Activated CD4-positive, CD25-positive, alpha-beta regulatory T cell treated with anti-CD3 and anti-CD28 coated beads, Interleukin-2, amount 50 U/mL, for 24 hours (primary cell): ENCODE measurements at places on chromosomes 7 and 10.

GRCh38 chr10:115909962-115910731 lies 362.9 kb downstream of the GFRA1 start:
- no peak for ATAC-seq

DNA sequence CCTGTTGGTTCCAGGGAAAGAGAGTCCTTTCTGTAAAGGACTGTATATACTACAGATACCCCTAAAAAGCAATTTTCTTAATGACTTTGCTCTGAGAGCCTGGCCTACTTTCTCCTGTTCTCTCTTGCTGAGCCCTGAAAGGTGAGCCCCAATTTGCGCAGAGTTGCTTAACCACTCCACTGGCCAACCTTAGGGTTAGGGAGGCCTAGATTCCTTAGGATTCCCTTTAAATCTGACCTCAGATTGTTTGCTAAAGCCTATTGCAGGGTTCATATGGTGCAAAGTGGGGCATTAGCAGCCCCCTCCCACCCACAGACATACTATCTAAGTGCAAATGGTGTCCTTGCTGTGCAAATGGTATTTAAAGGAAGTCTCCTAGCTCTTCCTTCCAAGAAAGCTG lies 164.2 kb downstream of the RNLS start:
- ATAC-seq, result no peak

DNA sequence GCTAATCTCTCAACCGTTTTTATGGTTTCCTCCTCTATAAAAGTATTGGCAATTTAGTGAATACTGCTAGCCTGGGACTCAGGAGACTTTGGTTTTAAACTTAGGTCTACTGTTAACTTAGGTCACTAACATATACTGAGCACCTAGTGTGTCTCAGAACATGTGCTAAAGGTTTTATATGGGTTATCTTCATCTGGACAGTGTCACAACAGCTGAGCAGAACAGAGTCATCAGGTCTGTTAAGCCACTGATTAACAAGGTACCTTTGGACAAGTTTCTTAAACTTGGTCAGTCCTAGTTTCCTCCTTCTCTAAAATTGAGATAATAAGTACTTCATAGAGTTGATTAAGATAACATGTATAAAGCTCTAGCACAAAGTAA lies 30.6 kb downstream of the NET1 start:
- no peak for ATAC-seq

DNA sequence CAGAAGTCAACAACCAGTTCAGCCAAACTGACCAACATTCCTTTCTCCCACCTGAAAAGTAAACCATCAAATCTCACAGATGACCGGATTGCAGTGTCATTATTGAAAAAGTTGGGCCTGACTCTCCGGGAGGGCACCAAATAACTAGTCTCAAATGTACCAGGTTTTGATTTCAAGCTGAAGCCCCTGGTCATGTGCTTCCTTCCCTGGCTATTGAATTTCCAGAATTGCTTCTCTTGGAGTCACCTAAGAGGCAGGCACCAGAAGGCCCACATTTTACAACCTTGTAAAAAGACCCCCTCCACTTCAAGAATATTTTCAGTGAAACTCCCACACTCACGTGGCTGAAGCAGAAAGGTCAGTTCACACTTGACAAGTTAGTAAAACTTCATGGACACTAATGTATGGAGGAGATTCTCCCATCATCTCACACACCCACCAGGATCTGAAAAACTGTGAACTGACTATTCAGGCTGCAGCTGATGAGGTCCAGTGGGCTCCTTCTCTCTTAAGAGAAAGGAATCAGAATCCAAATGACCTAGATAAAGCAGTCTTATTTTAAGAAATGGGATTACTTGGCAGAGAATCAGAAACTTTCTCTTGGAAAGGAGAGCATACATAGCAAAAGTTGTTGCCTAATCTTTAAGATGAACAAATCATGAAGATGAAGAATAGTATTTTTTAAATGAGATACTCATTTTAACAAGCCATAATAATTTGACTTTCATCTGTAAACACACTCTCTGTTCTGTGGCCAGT lies 53.6 kb downstream of the DLD start:
- no peak for ATAC-seq

GRCh38 chr7:93693796-93694195 lies 119.3 kb upstream of the CALCR start:
- ATAC-seq, result no peak

GRCh38 chr7:49763791-49764190 lies 9.6 kb upstream of the VWC2 start:
- no peak for ATAC-seq

- no peak for ATAC-seq
Measured at GRCh38 chr10:118062798-118063238, 16.1 kb upstream of the RAB11FIP2 start.

DNA sequence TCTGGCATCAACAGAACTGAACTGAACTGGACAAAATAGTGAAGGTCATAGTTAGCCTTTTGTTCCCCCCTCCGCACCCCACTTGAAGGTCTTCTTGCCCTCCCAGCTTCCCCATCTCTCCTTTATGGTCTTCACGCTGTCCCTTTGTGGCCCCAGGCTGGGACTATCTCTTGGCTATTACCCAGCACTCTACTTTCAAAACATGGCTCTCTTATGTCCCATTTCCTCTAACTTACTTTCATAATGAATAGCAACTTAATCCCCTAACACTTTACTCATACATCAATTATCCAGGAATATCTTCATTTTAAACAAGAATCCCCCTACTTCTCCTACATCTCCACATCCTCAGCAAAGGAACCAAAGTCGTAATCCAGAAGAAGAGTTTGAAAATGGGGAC lies 135.3 kb upstream of the ITGB1 start:
- no peak for ATAC-seq
